ENCODE measurements at places on chromosomes 7 and 10.

DNA sequence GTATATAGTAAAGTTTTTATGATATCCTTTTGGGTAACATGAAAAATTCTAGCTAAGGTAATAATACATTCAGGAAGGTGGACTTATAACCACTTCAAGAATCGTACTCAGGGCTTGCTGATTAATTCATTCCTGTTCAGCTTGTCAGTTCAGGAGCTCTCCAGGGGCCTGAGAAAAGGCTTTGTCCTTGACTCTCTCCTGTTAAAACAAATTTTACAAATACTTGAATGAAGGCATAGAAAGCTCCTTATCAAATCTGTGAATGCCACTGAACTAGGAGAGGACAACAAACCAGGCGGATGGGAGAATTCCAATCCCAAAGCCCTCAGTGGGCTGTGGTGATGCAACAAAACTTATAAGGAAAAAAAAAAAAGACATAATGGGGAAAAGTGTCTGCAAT lies 354.5 kb upstream of the ZMIZ1 start:
- no peak overlapping the region for H3K4me3 ChIP-seq
- H3K4me1 ChIP-seq: no peaks in the 10 kb centered on the region
- DNase-seq: no peak
- no peaks in the 10 kb centered on the region for H3K27me3 ChIP-seq

DNA sequence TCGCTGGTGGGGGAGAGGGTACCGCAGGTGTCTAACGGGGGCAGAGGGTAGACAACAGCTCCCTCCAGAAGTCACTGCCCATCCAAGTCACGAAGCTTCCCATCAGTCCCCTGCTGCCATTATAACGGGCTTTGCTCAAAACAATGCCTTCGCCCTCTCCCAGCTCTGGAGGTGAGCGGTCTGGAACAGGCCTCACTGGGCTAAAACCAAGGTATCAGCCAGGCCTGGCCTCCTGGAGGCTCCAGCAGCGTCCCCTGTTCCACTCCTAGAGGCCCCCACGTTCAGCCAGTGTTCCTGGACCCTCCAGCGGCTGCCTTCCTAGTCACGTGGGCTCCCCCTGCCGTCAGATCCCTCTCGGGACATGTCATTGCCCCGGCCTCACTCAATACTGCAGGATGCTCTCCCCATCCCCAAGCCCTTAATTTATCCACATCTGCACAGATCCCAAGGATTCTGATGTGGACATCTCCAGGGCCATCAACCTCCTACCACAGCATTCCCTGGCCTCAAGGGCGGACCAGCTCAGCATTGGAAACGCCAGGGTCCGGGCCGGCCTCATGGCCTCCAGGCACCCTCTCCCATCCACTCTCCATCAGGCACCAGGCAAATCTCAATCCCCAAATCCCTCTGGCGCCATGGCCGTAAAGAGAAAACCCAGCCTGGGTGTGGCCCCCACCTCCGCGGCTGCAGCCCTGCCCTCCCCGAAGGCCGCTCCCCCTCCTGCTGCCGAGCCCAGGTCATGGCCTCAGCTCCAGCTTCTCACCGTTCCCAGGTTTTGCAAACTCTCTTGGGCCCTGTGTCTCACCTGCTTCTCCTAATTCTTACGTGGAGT lies 104.1 kb upstream of the FAM20C start:
- H3K36me3 ChIP-seq: no peaks in the 10 kb centered on the region
- H3K4me3 ChIP-seq: peak overlapping the region; percentile 14
- peaks cover 12% of the 10 kb centered on the region for H3K27me3 ChIP-seq
- no peak for DNase-seq

DNA sequence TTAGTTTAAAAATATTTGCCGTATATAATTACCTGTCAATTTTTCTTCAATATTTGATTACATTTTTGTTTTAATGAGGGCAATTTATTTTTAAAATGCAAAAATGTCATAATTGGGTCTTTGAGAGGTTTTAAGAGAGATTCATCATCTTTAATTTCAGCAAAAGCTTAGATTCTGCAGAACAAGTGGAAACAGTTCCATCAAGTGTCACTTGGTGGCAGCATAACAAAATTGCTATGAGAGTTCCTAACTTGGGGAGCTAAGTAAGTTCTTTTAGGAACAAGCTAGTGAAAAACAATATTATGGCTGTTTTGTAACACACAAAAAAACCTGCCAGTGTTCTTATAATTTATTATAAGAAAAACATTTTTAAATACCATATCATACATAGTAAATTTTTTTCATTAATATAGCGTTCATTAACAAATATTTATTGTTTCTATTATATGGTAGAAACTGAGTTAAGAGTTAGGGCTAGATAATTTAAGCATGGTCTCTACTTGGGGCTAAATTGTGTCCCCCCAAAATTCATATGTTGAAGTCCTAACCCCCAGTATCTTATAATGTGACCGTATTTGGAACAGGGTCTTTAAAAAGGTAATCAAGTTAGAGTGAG lies 155.2 kb downstream of the MAGI2 start:
- H3K4me1 ChIP-seq: no peaks in the 10 kb centered on the region
- no peaks in the 10 kb centered on the region for H3K36me3 ChIP-seq
- H3K27ac ChIP-seq: no peak overlapping the region
- H3K4me3 ChIP-seq: no peak overlapping the region
- peak; percentile 23 for DNase-seq
- H3K27me3 ChIP-seq: no peaks in the 10 kb centered on the region

DNA sequence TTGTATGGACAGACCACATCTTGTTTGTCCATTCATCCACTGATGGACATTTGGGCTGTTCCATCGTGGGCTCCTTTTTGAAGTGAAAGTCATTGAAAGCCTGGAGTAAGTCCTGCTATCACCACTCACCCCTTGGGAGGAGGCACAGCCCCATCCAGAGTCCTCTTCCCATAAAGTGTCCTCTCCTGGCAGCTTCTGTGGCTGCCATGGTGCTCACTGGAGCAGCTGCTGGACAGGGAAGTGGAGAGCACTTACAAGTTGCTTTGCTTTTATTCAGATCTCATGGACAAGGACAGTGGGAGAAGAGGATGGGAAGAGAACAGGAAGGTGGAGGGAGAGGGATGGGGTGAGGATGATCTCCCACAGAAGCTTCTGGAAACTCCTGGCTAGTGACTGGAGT lies 18.5 kb upstream of the EIF5AL1 start:
- no peak overlapping the region for H3K27ac ChIP-seq
- peaks cover 10% of the 10 kb centered on the region for H3K27me3 ChIP-seq
- DNase-seq: no peak

GRCh38 chr7:55083206-55083605 lies 64.4 kb downstream of the EGFR start:
- peaks cover 2% of the 10 kb centered on the region for H3K4me1 ChIP-seq
- DNase-seq: no peak
- no peaks in the 10 kb centered on the region for H3K36me3 ChIP-seq
- no peak overlapping the region for H3K27ac ChIP-seq
- no peak overlapping the region for H3K4me3 ChIP-seq
- H3K27me3 ChIP-seq: peaks cover 2% of the 10 kb centered on the region

All from glutamatergic neuron (in vitro differentiated cells).